Type B pancreatic cell (in vitro differentiated cells): ENCODE measurements at places on chromosomes 13 and 19. TPM values are rescaled to one million over a fixed set of nuclear protein-coding genes. Genes with fewer than 3 reads are reported as not detected.

Gene GRIK5
- 1.8 and 5.8 TPM in 2 replicates for total RNA-seq

Gene PTPRH
- total RNA-seq: 3.9 and 4.3 TPM in 2 replicates

DNA sequence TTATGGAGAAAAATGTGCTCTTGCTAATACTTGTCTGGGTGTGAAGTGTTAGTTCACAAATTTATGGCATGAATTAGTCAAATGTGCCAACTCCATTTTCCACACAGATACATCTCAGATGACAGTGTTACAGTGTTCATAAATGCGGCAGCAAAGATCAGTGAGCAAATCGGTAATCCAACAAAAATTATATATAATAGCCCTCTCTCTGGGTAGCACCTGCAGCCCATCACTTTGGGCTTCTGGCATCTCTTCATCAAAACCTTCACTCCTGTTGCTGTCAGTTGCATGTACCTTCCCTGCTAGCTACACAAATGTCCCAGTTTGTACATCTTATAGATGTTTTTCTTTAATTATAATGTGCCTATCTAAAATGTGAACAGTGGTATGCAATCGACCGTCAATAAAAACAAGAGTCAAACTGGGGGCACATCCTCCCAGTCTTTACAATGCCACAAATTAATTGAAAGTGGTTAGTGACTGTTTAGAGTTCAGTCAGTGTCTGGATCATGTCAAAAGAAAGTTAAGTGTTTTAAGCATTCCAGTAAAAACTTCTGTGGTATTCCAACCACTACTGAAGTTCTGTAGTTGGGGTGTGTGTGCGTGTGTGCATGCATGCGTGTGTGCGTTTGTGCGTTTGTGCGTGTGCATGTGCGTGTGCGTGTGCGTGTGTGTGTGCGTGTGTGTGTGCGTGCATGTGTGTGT is 448.9 kb downstream of the DCT start:
- DNase-seq: no peak

DNA sequence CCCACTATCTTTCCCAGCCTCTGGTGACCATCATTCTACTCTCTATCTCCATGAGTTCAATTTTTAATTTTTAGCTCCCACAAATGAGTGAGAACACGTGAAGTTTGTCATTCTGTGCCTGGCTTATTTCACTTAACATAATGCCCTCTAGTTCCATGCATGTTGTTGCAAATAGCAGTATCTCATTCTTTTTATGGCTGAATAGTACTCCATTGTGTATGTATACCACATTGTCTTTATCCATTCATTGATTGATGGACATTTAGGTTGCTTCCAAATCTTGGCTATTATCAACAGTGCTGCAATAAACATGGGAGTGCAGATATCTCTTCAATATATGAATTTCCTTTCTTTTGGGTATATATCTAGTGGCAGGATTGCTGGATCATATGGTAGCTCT is 22.9 kb upstream of the ZFP82 start:
- DNase-seq: no peak

Gene KLK4
- 0.46 TPM in 1 of 2 replicates, not detected in the other for total RNA-seq

- DNase-seq: no peak
These were observed 116.2 kb downstream of the OLFM4 start for GRCh38 chr13:53144826-53145225.

Gene GGN
- 1.1 and 1.5 TPM in 2 replicates for total RNA-seq

Gene A1BG
- 5.1 and 11.7 TPM in 2 replicates for total RNA-seq

Gene GSX1
- not detected in 2 replicates for total RNA-seq

Gene FUT1
- total RNA-seq: 11.2 and 15.0 TPM in 2 replicates

Gene PDE4A
- 0.90 and 1.6 TPM in 2 replicates for total RNA-seq

DNA sequence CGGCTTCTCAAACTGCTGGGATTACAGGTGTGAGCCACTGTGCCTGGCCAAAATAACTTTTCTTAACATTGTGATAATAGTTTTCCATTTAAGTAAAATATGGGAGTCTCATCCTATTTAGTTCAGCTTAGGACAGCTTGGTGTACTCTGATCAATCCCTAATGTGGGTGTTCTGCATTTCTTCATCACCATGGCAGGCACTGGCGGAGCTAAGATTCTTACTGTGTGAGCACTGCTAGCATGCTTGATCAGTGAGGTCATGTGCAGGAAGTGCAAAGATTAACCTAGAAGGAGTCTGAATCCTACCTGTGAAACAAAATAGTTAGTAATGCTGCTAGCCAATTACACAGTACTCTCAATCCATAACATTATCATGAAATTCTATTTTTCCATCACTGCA is 1684.2 kb upstream of the SLC10A2 start:
- no peak for DNase-seq

DNA sequence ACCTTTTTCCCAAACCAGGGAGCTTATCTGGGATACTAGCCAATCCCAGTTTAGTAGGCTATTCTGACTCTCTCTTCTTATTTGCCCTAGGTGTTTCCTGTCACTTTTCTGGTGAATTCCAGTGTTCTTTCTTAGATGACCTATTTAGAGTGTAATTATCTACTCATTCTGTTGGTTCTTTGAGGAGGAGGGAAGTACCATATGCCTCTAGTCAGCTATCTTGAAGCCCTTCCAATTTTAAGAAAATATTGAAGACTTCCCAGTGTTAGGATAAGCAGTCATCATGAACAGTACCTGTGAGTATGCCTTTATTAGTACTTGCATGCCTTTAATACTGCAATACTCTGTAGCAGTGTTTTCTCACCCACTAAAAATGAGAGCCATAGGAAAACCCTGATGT is 724.3 kb upstream of the SLITRK1 start:
- DNase-seq: no peak

DNA sequence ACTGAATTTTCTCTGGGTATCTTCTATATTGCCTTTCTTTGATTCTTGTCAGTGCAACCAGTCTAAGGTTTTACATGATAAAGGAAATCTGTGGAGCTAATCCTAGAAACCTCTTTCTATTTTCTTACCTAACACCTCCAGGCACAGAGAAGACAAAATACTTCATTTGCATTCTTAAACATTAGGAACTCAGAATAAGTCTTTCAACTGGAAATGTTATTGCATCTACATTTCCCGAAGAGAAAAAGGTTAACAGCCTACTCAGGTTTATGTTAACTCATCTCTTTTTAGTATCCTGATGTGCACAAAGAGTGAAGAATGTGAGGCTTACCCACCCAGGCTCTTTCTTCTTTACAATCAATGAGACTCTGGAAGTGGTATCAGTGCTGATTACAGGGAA is 106.7 kb downstream of the PCCA start:
- DNase-seq: no peak

GRCh38 chr13:92591117-92591516 is 635.5 kb upstream of the GPC6 start:
- DNase-seq: no peak

Gene ZNF799
- 5.4 and 6.5 TPM in 2 replicates for total RNA-seq

Gene CDC42EP5
- total RNA-seq: 16.1 and 24.3 TPM in 2 replicates

Gene ZNF836
- total RNA-seq: 21.6 and 21.8 TPM in 2 replicates

DNA sequence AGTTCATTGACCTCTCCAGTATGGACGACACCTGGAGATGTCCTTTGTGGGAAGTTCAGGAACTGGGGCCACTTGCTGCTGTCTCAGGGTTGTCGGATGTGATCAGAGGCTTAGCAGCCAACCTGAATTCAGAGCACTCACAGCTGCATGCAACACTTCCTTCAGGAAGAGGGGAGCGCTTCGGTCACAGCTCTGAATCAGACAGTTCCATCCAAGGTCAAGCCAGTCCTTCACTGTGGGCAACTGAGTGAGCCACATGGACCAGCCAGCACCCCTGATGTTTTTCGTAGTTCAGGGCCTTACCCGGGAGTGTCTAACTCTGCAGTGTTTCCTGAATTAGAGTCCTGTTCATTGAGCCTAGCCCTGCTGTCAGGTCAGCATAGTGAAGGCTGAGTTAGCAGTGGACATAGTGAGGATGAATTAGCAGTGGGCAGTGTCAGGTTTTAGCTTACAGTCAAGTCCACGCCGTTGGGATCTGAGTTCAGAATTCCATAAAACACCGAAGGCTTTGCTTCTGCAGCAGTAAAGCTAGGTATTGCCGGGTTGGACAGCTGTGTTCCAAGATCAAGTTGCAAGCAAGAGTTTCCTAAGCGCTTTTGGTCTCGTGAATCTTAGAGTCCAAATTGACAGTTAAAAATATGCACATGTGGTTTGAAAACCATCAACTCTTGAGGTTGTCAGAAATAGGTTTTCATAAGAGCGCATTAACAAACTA is 5.1 kb downstream of the ZNF555 start:
- DNase-seq: no peak

DNA sequence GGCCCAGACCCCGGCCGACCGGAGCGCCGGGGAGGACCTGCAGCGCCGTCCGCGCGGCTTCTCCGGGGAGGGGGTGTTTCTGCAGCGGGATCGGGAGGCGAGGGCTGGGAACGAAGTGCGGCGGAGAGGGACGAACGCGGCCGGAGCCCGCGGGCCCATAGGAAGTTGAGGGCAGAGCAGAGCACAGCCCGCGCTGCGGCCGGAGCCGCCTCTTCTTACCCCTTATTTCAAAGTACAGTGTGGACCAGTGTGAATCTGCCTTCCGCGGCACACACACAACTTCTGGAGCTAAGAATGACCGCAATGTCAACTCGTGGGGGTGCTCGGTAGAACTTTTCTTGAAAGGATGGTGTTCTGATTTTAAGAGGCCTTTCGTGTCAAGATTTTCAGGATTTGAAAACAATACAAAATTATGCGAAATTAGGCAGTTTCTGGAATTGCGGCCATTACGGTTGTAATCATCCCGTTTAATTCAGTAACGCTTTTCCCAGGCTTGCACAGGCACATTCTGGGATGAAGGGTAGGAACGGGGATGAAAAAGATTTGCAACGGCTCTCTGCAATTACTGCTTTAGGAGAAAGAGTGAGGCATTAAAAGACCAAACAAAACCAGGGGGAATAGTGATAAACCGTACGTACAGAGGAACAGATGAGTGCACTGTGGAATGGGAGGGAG is 821 bp downstream of the TDRD3 start:
- DNase-seq: peak; percentile 77

DNA sequence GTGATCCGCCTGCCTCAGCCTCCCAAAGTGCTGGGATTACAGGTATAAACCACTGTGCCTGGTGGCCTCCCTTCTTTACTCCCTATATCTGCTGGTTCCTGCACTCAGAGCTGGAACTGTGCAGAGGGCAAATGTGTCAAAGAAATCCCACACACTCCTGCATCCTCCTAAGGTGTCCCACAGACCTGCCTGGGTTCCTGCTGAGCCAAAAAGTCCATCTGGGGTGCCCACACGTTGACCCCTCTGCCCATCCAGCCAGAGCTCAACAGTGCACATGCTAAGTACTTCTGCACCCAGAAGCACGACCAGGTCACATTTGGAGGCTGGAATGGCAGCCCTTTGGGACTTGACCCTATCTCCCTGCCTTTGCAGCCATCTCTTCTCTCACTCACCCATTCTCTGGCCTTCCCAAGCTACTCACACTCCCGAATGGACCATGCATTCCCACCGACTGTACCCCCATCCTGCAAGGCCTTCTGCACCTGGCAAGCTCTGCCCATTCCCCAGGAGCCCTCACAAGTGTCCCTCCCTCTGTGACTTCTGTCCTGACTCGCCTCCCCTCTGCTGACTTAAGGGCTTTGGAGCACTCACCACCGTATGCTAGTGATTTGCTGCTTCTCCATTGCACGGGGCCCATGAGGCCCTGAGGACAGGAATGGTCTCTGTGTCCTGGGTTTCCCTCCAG is 152.1 kb downstream of the KCTD15 start:
- DNase-seq: peak; percentile 47

GRCh38 chr19:48393559-48394330 is at the start of gene GRIN2D:
Gene GRIN2D, plus strand, starts transcription at chr19:48393668. Its CDS starts 4,725 bp downstream, at chr19:48398393.
- DNase-seq: no peak

Gene SHC2
- total RNA-seq: 35.4 and 40.5 TPM in 2 replicates

Gene RPS15
- 1,251 and 1,344 TPM in 2 replicates for total RNA-seq

DNA sequence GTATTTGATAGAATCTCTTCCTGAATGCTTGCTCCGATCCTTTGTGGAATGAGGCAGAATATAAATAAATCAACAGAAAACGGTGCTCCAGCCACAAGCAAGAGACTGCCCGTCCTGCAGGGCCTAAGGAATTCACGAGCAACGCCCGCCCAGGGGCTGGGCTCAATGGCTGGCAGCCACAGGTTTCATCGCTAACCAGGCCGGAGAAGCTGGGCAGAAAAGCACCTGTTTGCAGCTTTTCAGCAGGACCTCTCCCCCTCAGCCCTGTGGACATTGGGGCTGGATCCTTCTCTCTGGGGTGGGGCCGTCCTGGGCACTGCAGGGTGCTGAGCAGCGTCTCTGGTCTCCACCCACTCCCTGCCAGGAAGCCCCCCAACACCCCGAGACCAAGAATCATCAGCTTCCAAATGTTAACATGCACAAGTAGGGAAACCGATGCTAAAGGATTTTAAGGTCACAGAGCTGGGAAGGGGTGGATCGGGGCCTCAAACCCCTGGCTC is 102.5 kb downstream of the GADD45B start:
- DNase-seq: no peak

- no peak for DNase-seq
These were observed 109.6 kb downstream of the FLT1 start for GRCh38 chr13:28385362-28385761.

Gene CGB5
- total RNA-seq: 6.7 TPM in 1 of 2 replicates, not detected in the other

- no peak for DNase-seq
These were observed 39.9 kb upstream of the CEACAM8 start for GRCh38 chr19:42634409-42635232.

DNA sequence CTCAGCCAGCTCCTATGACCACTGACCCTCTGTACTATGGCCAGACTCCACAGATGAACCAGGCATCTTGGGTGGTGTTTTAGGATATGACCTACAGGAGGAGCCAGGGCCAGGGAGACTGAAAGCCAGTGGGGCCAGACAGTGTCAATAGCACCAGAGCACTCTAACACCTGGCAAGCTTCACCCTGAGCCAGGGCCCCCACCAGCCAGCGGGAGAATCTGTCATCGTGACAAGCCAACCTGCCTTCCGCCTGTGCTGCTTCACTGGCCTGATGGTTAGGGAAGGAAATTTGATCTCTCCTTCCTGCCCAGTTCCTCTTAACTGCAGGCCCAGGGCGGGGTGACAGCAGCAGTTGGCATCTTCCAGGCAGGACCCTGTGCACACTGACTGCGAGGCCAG is 222.4 kb downstream of the UQCRFS1 start:
- DNase-seq: no peak

DNA sequence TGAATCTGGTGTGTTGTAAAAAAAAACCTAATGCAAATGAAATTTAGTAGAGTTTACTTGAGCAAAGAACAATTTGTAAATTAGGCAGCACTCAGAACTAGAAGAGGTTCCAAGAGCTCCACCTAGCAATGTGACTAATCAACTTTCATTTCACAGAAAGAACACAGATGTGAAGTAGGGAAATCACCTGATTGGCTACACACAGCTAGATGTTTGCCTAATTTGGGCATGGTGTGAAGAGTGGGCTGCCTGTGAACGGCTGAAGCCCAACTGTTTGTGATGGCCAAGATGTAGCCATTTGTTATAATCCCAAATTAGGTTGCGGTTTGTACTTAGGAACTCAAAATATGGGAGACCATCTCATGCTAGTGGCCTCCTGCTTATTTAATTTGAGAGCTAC is 724.4 kb upstream of the SLITRK5 start:
- no peak for DNase-seq
